ENCODE measurements at places on chromosomes 3 and 15.

GRCh38 chr3:107985496-107985895, 105.3 kb downstream of the CD47 start:
- peak; percentile 57 for DNase-seq

- DNase-seq, result no peak
These were observed at the start of gene FEZF2 for GRCh38 chr3:62373215-62373614. FEZF2 (minus strand) TSS chr3:62373550; CDS start chr3:62372868, 682 bp downstream.

DNA sequence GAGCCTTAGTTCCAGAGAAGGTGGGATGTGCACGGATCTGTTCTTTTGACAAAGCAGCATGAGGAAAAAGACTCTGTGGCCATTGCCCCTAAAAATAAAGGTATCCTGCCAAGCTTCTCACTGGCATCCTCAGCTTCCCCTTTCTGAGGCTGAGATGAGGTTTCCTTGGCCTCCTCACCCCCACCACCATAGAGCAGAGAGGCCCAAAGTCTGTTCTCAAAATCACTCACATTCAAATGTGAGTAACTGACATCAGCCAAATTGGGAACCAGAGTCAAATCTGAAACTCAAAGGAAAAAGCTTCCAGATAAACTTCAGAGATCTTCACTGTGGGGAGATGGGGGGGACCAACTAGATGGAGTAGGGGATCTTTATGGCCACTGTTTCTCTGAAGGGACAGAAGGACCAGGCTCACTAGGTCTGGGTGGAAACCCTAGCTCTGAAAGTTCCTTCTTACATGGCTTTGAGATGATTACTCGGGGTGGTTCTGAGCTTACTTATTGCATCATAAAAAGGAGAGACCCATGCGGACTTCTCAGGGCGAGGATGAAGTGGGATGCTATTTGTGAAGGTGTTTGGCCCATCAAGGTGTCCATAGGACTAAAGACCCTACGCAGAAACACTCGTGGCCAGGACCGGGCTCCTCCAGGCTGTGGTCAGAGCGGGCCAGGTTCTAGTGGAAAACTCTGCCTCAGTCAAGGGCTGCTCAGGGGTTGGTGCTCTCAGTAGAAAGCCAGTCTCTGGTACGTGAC, 61.5 kb upstream of the MEF2A start:
- DNase-seq, result no peak

DNA sequence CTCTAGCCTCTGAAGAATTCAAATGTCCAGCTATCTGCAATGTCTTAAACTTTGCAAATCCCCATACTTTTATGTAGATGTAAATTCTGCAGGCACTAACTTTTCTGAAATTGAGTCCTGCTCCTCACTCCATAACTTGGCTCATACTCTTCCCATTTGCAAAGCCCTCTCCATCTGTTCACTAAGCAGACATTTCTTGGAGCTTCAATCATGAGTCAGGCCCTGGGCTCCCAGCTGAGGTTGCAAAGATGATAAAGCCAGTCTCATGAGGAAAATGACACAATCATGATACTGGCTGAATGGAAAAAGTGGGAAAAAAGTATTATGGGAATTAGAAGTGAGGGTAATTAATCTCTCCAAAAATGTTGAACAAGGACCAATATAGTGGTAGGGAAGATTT, 507.6 kb downstream of the NR2F2 start:
- DNase-seq, result no peak

DNA sequence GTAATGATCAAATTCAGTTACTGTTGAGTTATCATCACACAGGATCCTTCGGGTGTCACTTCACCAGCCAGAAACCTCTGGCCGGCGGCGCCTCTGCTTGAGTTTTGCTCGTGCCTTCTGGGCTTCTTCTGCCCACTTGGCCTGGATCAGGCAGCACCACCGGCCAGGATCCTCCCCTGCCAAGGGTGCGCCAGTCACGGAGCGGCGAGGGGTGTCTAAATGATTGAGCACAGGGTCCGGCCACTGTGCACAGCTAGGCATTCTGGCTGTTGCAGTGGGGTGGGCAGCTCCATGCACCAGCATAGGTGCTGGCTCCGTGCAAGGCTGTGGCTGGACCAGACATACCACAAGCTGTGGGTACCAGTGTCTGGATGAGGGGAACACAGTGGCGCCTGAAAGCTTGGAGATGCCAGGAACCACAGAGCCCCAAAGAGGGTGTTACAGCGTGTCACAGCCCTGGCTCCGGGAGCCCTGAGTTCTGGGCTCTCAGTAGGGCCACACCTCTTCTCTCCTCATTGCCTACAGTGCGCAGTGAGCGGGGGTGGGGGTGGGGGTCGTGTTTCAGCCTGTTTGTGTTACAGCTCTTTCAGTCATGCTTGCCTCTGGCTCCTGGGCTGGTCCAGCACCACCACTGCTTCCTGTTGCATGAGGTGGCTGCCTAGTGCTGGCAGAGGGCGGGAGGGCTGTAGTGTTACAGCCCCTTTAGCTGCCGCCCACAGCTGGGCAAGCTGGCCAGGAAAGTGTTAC, 169.4 kb downstream of the FNDC3B start:
- no peak for DNase-seq

- no peak for DNase-seq
These were observed 39.6 kb downstream of the SEMA6D start for GRCh38 chr15:47756872-47757271.

DNA sequence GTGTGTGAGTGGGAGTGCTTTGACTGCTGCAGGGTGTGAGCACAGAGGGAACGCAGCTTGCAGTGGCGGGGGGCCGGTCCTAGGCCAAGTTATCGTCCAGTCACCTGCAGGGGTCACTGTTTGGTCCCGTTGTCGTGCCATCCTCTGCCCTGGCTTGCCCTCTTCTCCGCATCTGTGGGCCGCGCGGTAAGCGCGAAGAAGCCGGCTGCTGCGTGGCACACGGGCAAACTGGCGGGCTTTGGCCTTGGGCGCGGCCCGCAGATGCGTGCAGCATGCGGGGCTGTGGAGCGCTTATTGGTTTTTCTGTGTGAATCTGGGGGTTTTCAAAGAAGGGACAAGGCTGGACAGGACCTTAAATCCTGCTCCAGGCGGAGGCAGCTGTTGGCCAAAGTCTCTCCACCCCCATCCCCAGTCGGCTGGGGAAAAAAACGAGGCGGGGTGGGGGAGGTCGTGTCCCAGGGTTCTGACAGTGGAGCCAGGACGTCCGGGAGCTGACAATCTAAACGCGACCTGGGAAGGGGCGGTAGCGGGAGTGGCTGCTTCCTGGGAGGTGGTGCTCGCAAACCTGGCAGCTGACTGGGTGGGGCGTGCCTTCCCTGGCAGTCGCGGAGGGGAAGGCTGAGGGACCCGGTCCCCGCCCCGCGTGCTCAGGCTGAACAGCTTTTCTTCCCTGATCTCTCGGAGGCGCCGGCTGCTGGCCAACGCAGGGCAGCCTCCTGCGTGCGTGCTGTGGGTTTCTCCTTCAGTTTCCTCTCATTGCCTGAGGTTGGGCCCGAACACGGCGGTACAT, 39.7 kb upstream of the VEPH1 start:
- no peak for DNase-seq

DNA sequence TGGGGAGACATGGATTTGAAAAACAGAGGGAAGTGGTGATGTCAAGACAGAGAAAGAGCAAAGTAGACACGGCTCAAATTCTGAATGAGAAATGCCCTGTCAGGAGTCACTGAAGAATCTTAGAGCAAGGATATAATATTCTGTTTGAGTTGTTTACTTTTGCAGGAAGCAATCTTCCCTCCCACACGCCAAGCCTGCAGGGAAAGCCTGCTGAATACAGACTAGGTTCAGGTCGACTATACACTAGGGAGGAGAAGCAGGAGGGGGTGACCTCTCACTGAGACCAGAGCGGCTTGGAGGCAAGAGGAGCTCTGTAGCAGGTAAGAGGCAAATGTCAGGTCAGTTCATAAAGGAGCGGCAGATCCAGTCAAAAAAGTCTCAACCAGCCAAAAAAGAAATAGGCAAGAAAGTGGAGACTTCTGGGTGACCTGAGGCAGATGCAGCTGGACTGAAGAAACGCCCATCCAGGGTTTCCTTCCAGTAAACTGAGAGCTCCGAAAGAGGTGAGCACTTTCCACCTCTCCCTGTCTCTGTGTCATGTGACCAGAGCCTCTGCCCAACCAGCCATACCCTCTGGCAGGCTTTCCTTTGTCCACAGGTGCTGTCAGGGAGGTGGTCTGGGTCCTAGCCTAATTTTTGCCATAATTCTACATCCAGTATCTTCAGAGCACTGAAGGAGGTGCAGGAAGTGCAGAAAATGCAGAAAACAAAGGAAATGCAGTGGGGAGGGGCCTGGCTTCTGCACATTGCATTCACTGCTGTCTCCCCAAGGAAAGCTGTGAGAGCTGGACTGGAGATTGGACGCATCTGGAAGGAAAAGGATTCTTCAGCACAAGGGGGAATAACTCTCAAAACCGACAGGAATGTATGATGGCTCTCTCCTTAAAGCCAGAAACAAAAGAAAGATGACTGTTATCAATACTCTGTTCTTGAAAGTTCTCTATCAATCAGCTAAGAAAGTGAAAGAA, 37.8 kb upstream of the CTXND1 start:
- DNase-seq, result no peak

GRCh38 chr15:95170561-95171380, 939.4 kb downstream of the MCTP2 start:
- DNase-seq, result no peak

- DNase-seq, result no peak
These were observed 54.9 kb upstream of the DPPA4 start for GRCh38 chr3:109392293-109392692.

GRCh38 chr3:54777141-54777540, 150.7 kb downstream of the LRTM1 start:
- DNase-seq, result no peak

GRCh38 chr15:28252831-28253230, 69.1 kb downstream of the HERC2 start:
- DNase-seq, result no peak

- no peak for DNase-seq
These were observed 233.3 kb downstream of the OPA1 start for GRCh38 chr3:193826159-193826795.

GRCh38 chr3:10693457-10693856, 122.6 kb upstream of the SLC6A11 start:
- no peak for DNase-seq

- no peak for DNase-seq
These were observed 89.0 kb downstream of the PDCD6IP start for GRCh38 chr3:33887478-33887877.

DNA sequence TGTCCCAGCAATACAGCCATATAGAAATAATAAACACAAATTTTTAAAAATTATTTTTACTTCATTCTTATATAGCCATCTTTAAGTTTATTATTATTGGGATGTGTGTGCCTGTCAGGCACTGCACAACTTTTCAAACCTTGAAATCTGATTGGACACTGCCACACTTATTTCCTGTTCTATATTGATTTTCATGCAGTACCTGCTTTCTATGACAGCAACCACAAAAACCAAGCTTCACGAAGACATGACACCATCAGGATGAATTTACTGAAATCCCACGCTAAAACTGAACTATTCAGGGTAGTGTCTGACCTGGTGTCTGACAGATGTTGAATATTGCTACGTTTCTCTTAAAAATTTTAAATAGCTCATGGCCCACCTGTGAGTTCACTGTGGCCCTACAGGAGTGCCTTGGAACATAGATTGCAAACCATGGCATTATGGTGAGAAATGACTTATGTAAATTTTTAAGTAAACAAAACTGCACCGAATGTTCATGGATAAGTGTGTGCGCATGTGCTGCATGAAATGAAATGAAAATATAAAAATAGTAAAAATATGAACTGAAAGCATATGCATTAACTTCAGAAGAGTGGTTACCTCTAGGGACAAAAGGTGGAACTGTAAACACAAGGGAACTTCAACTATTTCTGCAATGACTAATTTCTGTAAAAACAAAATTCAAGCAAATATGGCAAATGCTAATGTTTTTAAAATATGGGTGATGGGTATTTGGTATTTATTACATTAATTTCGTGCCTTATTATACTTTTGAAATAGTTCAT, 152.3 kb downstream of the ZBTB20 start:
- DNase-seq, result no peak

DNA sequence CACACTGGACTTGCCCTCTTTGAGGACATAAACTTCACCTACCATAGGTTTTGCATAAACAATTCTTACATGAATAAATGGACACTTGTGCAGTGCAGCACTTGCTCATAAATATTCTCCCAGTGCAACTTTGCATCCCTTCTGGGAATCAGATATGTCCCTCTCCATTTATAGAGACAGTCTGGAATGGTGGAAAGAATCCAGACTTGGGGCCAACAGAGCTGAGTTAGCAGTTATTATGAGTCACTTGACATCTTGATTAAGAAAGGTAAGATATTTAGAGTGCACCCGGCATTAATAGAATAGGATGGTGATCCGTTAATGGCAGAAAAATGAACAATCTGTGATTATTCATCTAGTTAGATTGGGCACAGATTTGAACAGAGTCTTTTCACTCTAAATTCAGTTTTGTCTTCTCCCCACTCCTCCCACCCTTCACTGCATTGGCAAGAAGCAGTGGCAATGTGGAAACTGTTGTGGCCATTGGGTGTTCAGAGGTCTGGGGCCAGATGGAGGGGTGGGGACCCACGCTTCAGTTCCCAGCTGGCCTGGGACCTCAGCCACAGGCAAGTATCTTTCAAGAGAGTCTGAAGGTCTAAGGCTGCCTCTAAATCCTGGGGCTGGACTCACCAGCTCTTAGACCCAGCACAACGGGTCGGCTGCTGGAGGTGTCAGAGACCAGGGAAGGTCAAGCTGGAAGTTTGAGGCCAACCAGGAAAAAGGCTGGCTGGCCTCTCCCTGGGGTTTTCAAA, 58.9 kb upstream of the KY start:
- no peak for DNase-seq

DNA sequence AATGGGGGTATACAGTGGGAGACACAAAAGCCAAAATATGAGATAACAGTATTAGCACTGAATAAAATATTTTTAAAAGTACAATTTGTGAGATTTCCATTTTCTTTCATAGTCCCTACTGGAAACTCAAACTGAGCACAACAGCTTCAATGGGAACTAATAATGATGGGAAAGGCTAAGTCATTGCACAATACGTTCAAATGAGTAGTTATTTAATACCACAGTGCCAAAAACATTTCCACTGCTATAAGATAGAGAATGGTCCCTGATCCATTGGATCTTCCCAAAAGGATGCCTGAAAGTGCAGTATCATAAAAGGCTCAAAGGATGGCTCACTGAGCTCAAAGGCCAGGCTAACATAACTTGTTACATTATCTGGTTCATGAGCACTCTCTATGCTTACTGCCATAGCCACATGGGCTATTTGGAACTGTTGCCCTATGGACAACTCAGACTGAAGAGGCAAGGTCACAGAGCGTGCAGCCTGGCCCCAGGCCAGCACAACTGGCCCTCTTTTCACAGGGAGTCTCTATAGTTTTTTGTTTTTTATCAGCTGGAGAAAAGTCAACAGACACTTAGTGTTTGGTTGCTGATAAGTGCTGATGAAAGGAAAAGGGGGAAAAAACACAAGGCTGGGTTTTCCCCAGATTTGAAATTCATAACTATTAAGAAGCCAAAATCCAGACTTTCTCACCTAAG, 54.1 kb upstream of the PPIB start:
- DNase-seq, result no peak

DNA sequence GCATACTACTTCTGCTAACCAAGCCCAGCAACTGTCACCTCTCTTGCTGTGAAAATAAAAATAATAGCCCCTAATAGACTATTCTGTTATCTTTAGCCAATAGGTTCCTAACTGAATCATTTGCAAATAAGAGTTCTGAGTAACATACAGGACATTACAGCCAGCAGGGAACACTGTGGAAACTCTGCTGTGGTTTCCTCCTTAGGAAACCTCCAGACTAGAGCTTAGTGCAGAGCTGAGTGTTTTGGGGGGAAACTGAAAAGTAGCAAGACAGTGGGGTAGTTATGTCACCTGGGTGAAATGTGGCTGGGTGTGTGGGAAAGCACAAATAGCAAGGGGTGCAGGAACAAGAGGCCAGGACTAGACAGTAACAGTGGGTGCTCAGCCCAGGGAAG, 32.4 kb downstream of the DZIP1L start:
- no peak for DNase-seq

Data from stimulated activated naive CD8-positive, alpha-beta T cell treated with anti-CD3 and anti-CD28 coated beads, Interleukin-15, Interleukin-2, amounts not matched to agents 100 U/mL and 50 U/mL, for 24 hours (primary cell).